ENCODE measurements at places on chromosomes 5 and 9. TPM values are rescaled to one million over a fixed set of nuclear protein-coding genes. Genes with fewer than 3 reads are reported as not detected.

DNA sequence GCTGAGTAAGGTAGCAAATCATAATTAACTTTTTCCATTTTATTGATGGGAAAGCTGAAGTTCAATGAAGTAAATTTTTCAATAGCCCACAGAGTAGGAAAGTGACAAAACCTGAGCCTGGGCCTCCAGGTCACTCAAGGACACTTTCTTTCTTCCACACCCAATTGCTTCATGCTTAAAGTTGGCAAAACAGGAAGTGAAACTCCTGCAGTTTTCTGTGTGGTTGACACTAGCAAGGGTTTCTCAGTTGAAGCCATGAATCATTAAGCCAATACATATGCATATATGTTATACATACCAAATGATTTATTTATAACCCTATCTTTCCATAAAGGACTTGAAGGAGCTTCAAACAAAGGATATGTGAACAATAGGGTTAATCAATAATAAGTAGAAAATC lies 13.9 kb downstream of the TLR4 start:
- DNase-seq: no peak

GRCh38 chr9:124899845-124900244 lies 37.9 kb downstream of the ARPC5L start:
- no peak for DNase-seq

- DNase-seq: no peak
Observed at GRCh38 chr5:180782748-180783147, 19.9 kb downstream of the MGAT1 start.

DNA sequence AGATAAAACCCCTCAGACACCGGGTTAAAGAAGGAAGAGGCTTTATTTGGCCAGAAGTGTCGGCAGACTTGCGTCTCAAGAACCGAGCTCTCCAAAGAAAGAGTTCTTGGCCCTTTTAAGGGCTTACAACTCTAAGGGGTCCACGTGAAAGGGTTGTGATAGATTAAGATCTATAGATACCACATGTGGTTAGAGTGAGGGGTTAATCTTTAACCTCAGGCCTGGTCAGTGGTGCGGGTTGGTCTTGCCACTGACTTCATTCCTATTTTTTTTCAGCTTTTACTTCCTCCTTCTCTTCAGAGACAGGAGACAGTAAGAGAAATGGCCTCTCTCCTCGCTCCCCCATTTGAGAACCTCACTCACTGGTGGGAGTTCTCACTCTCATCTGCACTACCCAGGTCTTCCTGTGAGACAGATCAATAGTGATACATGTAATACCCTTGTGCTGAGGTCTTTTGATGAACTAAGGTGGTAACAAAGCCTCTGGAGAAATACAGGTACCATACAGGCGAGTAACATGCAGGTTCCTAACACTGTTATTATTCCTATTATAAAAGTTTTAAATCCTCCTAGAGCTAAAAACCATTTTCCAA lies 52.4 kb upstream of the COX7C start:
- DNase-seq: no peak

- no peak for DNase-seq
Observed at GRCh38 chr9:2288309-2288708, 273.2 kb downstream of the SMARCA2 start.

GRCh38 chr5:93831449-93831848 lies 90.0 kb upstream of the POU5F2 start:
- DNase-seq: no peak

DNA sequence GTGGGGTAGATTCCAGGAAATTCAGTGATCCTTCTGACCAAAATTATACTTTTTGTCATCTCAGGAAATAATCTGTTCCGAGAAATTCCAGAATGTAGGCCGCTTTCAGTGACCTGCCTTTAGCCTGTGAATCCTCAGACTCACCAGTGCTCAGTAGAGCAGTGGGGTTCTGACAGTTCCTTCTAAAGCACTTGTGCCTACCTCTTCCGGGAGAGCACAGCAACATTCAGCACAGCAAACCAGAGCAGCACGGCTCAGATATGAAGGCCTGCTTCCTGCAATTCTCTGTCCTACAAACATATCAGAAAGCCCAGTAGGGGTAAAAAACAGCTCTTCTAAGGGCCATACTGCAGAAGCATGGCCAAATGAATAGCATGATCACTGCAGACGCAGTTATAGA lies 15.0 kb downstream of the FANCC start:
- DNase-seq: no peak

GRCh38 chr9:131405428-131405827 lies 11.5 kb downstream of the PRRC2B start:
- no peak for DNase-seq

GRCh38 chr5:8944005-8944404 lies 601.9 kb downstream of the SEMA5A start:
- no peak for DNase-seq

DNA sequence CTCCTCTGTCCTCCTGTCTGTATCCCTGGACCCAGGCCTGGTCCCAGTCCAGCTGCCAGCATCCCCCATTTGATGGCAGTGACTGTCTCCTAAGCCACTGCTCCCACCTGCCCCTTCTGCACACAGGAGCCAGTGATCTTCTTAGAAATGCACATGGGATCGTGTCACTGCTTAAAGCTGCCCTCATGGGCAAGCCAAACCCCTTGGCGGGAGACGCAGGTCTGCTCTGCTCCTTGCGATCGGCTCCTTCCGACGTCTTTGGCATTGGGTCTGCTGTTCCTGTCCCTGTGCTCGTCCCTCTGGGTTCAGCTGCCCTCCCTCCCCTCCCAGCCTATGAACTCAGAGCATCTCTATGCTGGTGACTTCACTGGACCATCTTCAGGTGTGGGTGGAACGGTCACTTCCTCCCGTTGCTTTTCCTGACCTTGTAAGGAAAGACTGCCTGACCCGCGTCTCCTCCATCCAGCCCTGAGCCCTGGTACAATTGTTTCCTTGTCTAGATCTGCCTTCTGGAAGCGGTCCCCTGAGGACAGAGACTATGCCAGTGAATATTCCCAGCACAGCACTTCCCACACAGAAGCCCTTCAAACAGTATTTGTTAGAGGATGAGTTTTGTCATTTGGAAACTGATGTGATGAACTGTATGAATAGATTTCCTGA lies 116.5 kb downstream of the ZNF354C start:
- peak; percentile 21 for DNase-seq

- DNase-seq: no peak
Observed at GRCh38 chr9:91334053-91334452, 27.7 kb downstream of the AUH start.

DNA sequence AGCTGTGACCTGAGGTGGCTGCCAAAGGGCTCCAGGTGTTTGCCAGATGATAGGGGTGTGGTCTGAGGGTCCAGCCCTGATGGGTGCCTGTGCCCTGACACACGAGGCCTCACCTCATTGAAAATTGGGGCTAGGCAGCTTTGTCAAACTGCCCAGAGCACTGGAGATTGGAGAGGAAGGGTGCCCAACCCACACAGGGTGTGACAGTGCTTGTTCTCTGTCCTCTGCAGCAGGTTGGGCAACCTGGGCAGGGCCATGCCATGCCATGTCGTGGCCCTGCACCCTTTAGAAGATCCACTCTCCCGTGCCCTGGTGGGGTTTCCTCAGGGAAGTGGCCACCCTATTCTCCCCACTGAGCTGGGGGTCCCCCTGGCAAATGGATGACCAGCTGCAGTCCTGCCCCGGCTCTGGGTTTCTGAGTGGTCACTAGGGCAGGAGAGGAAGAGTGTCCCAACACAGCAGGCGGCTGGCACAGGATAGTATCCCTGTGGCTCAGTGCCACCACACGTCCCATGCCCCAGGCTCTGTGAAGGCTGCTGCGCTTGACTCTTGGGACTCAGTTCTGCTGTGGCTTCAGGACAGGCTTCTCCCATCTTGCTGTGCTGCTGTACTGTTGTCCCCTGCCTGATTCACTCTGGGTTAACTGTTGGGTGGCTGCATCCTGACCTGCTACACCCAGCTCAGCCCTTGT lies 100.8 kb upstream of the PITX1 start:
- DNase-seq: no peak

- no peak for DNase-seq
Observed at GRCh38 chr9:8447601-8448000, 648.0 kb upstream of the DMAC1 start.

GRCh38 chr5:58122157-58122556 lies 337.7 kb downstream of the PLK2 start:
- no peak for DNase-seq

The NUTM2G gene
- total RNA-seq: not detected

The PPP3R2 gene
- 1.1 TPM for total RNA-seq

The SLCO4C1 gene
- total RNA-seq: 2.3 TPM

The FOXD4L3 gene
- 0.78 TPM for total RNA-seq

The IFNK gene
- total RNA-seq: not detected

The HRH2 gene
- total RNA-seq: 24.1 TPM

The AHRR gene
- total RNA-seq: 6.0 TPM

The KIF27 gene
- 10.6 TPM for total RNA-seq

The ST8SIA4 gene
- total RNA-seq: 7.5 TPM

The HMGCS1 gene
- total RNA-seq: 104 TPM

Data from dorsolateral prefrontal cortex (tissue), 122 donors.